ENCODE measurements at places on chromosomes 16 and 17.

DNA sequence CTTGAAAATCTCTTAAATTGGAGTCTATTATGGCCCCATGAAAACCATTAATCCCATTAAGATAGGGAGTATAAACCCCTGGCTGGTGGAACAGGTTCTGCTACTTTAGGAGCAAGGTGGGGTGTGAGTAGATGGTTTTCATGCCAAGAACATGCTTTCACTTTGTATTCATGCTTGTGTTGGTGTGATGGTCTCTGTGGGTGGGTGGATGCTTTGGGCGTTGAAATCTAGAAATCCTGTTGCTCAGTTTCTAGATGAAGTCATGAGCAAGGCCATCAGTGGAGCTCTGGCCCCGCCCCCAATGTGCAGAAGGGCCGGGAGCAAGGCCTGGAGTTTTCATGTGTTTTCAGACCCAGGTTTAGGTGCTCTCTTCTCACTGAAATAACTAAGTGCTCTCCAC is 20.1 kb downstream of the PLD6 start:
- no peak for DNase-seq

DNA sequence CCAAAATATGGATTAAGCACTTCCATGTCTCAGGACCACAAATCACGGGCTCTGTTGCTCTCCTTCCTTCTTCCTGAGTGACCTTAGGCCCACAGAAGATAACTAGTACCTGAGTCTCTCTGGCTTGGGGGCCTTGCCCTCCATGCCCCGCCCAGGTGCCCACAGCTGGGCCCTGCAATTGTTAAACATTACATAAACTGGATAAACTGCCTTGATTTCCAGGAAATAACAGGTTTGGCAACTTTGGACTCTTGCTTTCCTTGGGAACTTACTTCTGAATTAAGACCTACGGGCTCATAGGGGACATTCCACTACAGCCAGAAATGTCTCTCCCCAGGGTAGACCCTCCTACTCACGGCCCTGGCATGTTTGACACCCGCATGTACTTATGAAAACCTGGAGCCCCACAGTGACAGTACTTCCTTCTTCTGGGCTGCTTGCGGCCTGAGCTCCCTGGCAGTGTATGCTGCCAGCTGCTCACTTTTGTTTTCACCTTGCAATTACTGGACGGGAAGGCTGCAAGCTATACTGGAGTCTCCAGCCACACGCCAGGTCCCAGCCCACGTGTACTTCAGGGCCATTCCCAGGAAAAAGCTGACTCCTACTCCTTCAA is 2.3 kb upstream of the UBALD2 start:
- DNase-seq = no peak

GRCh38 chr16:9268446-9268845 is 177.0 kb downstream of the HAPSTR1 start:
- no peak for DNase-seq

GRCh38 chr16:86902656-86903001 is 324.3 kb downstream of the FOXL1 start:
- no peak for DNase-seq

- no peak for DNase-seq
These were observed 99.9 kb downstream of the RPTOR start for GRCh38 chr17:80644536-80644935.

GRCh38 chr16:78639775-78640174 is 540.3 kb downstream of the WWOX start:
- DNase-seq = no peak

- DNase-seq = no peak
These were observed 125.2 kb upstream of the ZFHX3 start for GRCh38 chr16:73172973-73173709.

DNA sequence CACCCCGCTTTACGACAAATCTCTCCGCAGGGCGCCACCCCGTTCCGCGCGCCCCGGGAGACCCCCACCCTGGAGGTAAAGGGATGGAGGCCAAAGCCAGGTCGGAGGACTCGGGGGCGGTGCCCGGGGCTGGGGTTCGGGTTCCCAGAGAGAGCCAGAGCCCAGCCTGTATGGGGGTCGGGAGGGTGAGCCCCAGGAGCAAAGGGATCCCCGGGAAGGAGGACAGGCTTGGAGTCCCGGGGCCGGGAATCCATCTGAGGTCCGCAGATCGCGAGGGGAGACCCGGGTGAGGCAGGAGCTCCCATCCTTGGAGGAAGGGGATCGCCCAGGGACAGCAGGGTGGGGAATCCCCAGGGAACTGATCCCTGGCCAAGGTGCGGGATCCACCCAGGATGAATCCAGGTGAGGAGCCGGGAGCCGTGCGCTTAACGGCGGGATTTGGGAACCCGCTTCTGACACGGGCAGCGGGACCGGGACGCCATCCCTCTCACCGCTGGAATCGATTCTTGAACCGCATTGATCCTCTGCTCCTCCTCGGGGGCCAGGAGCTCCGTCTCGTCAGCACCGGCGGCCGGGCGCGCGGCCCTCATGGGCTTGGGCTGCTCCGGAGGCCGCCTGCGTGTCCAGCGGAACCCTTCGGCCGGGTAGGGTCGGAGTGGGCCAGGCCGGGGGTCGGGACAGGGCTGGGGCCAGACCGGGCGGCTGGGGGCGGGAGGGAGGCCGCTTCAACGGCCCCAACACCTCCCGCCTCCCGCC is at the start of gene MMD:
Gene MMD (minus strand): TSS at position 657 of the 756 bp plus-strand sequence. CDS start 140 bp downstream, at position 517.
- peak; percentile 14 for DNase-seq

All from naive thymus-derived CD8-positive, alpha-beta T cell (primary cell).